ENCODE measurements at places on chromosomes 12 and 14. TPM values are rescaled to one million over a fixed set of nuclear protein-coding genes. Genes with fewer than 3 reads are reported as not detected.

DNA sequence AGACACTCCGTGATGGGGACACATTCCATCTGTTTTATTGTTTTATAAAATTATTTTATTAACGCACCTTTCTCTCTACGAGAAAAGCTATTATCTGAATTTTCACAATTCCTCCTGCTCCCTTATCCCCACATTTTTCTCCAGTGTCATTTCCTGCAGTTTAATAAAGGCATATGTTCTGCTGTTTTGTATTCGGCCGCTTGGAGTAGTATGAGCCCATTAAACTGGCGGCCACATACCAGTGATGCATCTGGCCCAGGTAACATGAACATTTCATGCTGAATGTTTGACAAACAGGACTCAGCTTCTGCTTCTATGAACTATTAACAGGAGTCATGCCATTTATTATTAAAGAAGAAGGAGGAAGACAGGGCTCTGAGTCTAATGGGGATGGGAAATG, 511.0 kb downstream of the TMEM121 start:
- no peak for DNase-seq

DNA sequence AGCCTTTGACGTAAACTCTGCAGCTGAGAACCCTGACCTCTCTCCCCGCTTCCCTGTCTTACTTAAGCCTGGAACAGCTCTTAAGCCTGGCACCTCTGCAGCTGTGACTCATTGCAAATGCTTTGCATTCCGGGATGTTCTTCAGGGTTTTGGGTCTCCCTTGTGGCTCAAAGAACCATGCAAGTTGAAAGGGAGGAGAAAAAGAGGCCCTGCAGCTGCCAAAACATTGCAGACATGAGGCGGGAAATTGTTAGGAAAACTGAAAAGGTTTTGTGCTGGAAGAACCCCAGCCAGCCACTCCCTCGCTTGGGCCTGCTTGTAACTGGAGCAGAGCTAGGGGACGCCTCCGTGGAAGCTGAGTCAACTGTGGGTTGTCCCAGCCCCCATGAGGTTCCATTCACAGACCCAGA, 60.2 kb upstream of the FERMT2 start:
- DNase-seq, result peak; percentile 81

GRCh38 chr14:78313499-78313898, 143.3 kb downstream of the NRXN3 start:
- DNase-seq, result no peak

POTEM gene
- total RNA-seq, result not detected

DNA sequence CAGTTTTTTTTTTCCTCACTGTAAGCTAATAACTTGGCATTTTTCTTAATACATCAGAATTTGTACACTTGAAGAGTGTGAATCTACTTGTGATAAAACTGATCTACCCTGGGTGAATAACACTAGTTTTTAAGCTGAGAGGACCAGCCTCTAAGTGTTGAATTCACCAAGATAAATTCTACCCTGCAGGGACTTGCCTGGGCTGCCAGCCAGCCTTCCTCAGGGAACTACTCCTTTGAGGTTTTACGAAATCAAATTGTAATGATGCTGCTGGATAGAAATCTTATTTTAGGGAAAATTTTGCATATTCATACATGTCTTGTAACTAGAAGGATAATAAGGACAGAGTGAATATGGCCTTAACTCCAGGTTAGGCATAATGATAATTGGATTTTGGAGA, 1.9 kb downstream of the MED21 start:
- DNase-seq, result no peak

DNA sequence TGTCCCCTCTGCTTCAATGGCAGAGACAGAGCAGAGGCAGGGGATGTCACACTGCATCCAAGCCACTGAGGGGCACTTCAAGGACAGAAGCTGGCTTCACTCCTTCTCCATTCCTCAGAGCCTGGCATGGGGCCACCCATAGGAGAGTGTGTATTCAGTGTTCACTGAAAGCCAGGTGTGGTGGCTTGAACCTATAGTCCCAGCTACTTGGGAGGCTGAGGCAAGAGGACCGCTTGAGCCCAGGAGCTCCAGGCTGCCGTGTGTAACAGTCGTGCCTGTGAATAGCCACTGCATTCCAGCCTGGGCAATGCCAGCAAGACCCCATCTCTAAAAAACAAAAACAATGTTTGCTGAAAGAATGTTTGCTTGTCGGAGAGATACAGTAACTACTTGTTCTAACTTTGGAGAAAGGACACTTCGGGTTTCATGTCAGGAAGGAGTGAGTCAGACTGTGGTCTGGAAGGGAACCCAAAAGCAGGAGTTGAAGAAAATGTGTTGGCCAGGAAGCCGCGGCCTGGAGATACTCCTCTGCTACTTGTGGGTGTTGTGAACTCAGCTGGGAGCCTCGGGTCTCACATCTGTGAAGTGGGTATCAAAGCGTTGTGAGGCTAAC, 43.4 kb downstream of the ELK3 start:
- DNase-seq, result peak; percentile 87
